ENCODE measurements at places on chromosomes 4 and X.

- no peak for DNase-seq
Observed at GRCh38 chrX:38117485-38117884, 103.2 kb downstream of the SRPX start.

- no peak for DNase-seq
Observed at GRCh38 chr4:42906341-42906740, 13.8 kb downstream of the GRXCR1 start.

GRCh38 chr4:156248917-156249316, 295.3 kb upstream of the CTSO start:
- DNase-seq = no peak

DNA sequence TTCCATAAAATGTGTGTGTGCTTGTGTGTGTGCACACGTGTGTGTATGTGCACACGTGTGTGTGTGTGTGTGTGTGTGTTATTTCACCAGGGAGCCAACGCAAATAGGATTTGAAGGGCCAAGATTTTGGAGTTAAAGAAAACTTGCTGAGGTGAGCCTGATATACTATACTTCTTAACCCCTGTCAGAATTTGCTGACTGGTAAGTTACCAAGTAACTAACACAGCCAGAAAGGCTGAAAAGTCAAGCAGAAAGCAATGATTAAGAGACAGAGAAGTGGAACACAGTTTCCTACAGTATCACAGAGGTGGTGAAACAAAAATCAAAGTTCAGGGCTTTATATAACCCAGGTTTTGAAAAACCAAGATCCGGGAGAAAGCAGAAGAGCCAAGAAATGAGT, 47.6 kb downstream of the GABRA3 start:
- DNase-seq = no peak

DNA sequence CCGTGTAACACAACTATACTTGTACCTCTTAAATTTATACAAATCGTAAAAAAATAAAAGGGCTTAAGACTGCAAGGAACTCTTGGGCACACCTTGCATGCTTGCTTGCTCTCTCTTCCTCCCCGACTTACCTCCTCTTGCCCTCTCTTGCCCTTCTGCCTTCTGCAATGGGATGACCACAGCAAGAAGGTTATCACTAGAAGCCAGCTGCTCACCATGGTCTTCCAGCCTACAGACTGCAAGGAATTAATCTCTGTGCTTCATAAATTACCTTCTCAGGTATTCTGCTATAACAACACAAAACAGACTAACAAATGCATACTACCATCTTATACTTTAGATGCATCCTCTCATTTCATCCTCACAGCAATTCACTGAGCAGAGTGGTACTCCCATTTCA, 92.1 kb downstream of the MRPL1 start:
- DNase-seq = no peak
